NCI-H82 (cell line): ENCODE measurements at places on chromosomes 7 and 10.
A peak's percentile ranks its signal among the peaks of the same experiment; 100 is the strongest.

GRCh38 chr7:157037635-157038034, 27.2 kb upstream of the MNX1 start:
- no peak for DNase-seq

GRCh38 chr10:3514691-3515090, 270.3 kb downstream of the KLF6 start:
- DNase-seq, result no peak

GRCh38 chr10:86055928-86056327, 310.7 kb downstream of the GRID1 start:
- no peak for DNase-seq

- DNase-seq, result no peak
Measured at GRCh38 chr10:74238031-74238431, 87.0 kb downstream of the ADK start.

GRCh38 chr10:14588084-14588937, 186.4 kb downstream of the FAM107B start:
- DNase-seq, result no peak

- no peak for DNase-seq
Measured at GRCh38 chr7:77262316-77262715, 62.7 kb upstream of the FGL2 start.

DNA sequence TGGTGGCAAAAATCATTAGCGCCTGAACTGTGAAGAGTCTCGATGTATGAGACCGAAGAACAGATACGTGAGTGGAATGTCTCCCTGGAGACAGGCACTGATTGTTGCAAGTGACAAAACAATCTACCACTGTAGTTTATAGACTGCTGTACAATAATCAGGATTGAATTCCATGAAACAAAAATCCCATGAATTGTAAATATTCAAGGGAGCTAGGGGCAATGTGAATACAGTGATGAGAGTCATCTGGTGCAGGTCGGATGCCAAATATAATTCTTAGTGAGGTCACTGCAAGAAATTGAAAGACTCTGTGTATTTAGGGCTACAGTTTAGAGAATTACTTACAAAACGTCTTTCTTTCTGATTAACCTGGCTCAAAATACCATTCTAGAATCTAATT, 594.4 kb upstream of the VSTM2A start:
- DNase-seq, result no peak

DNA sequence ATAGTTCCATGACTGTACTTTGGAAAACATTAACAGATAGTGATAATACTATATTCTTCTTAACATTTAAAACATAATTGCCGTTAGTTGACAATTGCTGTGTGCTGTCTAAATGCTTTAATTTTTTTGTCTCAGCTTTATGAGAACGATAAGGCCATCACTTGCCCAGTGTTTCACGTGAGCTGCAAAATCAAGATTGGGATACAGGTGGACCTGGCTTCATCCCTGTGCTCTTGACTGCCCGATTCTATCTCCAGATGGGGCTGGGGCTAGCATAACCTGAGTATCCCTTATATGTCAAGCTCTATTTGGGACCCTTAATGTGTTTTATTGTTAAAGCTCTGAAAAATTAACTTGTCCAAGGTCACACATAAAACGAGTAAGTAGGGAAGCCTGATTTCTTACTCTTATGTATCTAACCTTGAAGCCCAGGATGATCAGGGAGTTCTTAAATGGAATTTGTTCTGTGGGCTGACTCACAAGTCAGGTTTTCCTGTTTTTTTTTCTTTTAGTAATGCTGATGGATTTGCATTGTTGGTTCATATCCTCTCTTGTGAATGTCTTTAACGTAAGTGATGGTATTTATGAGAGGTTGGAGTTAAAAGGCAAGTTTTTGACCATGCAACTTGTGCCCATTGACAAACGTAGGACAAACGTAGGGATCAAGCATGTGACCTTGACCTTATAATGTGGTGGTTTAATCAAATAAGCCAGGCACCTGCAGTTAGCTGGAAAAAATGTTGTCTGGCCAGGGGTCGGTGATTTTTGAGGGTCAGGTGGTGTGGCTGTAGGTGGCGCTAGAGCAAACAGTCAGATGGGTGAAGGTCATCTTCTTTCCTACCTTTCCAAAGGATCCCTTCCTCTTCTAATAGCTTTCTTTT, 3.6 kb downstream of the PRKAR2B start:
- no peak for DNase-seq

- DNase-seq, result no peak
Measured at GRCh38 chr7:121570365-121570764, 174.3 kb upstream of the FAM3C start.

DNA sequence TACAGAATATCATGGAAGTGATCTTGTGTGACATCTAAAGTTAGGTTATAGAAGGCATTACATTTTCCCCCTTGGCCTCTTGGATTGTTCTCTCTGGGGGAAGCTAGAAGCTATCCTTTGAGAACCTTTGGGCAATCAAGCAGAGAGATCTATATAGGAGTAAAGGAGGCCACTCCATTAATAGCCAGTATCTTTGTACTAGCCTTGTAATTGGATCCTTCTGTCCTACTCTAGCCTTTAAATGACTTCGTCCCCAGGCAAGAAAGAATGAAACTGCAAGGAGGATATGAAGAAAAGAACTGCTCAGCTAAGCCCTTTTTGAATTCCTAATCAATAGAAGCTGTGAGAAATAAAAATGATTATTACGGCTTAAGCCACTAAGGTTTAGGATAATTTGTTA, 230.9 kb downstream of the AGMO start:
- peak; percentile 4 for DNase-seq

- DNase-seq, result peak; percentile 71
Measured at GRCh38 chr7:23531050-23531793, 559 bp downstream of the TRA2A start.
